ENCODE measurements at places on chromosomes 16 and 17.

- H3K4me3 ChIP-seq, result no peak overlapping the region
- no peak for DNase-seq
- peaks cover 35% of the 10 kb centered on the region for H3K36me3 ChIP-seq
- peaks cover 24% of the 10 kb centered on the region for H3K4me1 ChIP-seq
These were observed 6.3 kb downstream of the XYLT2 start for GRCh38 chr17:50352072-50352692.

DNA sequence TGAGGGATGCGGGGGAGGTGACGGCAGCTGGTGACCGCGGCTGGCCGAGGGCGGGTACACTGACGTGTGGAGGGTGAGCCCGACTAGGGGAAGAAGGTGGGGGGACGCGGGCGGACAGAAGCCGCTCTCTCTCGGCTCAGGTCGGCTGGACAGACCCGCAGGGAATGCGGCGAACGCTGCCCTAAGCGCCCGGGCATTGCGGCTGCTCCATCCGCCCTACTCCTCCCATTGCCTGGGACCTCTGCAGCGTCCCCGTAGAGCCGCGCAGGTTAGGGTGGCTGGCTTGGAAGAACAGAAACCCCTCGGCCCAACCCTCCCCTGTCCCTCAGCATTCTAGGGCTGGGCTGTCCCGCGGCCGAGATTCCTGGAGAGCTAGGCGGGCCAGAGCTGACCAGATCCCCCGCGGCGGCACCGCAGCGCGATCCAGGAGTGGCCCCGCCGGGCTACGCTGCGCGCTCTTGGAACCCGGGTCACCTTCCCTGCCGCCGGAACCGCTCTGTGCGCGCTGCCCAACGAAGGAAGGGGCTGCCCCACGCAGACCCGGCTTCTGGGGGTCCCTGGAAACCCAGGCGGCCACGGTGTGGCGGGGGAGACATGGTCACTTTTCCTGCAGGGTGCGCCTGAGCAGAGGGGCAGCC lies 3.0 kb downstream of the DLX4 start:
- H3K27ac ChIP-seq, result no peak overlapping the region
- DNase-seq, result no peak
- H3K27me3 ChIP-seq, result peaks cover 84% of the 10 kb centered on the region
- no peak overlapping the region for H3K4me3 ChIP-seq
- peaks cover 27% of the 10 kb centered on the region for H3K4me1 ChIP-seq

DNA sequence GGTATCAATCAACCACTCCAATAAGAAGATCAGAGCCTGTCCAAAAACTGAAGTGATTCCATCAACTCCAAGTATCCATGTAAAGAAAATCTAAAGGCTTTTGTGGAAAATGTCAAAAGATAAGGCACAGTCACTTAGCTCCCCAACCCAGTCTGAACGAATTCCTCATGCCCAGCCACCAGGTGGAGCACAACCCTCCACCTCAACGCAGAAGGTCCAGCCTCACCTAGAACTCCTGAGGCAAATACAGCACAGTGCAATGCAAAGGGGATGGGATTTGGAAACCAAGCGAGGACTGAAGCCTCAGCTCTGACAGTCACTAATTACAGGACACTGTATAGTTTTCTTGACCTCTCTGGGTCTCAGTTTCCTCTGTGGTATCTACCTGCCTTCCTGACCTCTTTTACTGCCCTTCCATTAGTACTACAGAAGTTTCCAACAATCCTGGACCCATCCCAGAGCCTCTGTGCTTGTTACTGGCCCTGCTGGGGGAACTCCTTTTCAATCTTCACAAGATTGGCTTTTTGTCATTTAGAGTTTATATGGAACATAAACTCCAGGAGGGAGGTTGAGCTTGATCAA lies 2.0 kb downstream of the NCBP3 start:
- H3K27ac ChIP-seq, result no peak overlapping the region
- peaks cover 47% of the 10 kb centered on the region for H3K36me3 ChIP-seq
- DNase-seq, result peak; percentile 64
- H3K4me1 ChIP-seq, result peaks cover 26% of the 10 kb centered on the region
- peak overlapping the region; percentile 95 for H3K4me3 ChIP-seq

GRCh38 chr17:42706732-42707131 lies 24.4 kb downstream of the CNTNAP1 start:
- H3K4me1 ChIP-seq, result peaks cover 36% of the 10 kb centered on the region
- H3K27me3 ChIP-seq, result no peaks in the 10 kb centered on the region
- DNase-seq, result peak; percentile 76
- no peak overlapping the region for H3K4me3 ChIP-seq
- H3K27ac ChIP-seq, result peak overlapping the region; percentile 5

GRCh38 chr17:33929181-33929724 lies 325.8 kb upstream of the CCL2 start:
- peaks cover 5% of the 10 kb centered on the region for H3K27me3 ChIP-seq
- no peaks in the 10 kb centered on the region for H3K4me1 ChIP-seq
- H3K27ac ChIP-seq, result no peak overlapping the region
- DNase-seq, result no peak
- H3K36me3 ChIP-seq, result no peaks in the 10 kb centered on the region
- no peak overlapping the region for H3K4me3 ChIP-seq

Data from activated CD4-positive, alpha-beta memory T cell treated with anti-CD3 and anti-CD28 coated beads, Interleukin-2, amount 10 ng/mL, durations not matched to agents 7 days and 5 days (primary cell).